Pancreas (tissue), 10 donors: ENCODE measurements at places on chromosomes 11 and 22. TPM values are rescaled to one million over a fixed set of nuclear protein-coding genes. Genes with fewer than 3 reads are reported as not detected.

Gene CECR2
- 2.5 TPM for total RNA-seq

Gene OR8G5
- not detected for total RNA-seq

Gene ABCG4
- not detected for total RNA-seq

Gene DEPDC5
- total RNA-seq, result 7.7 TPM

Gene ATG13
- total RNA-seq, result 59.6 TPM

- no peak overlapping the region for H3K27ac ChIP-seq
- no peaks in the 10 kb centered on the region for H3K27me3 ChIP-seq
- no peaks in the 10 kb centered on the region for H3K4me1 ChIP-seq
- no peaks in the 10 kb centered on the region for H3K36me3 ChIP-seq
- no peak overlapping the region for H3K4me3 ChIP-seq
Measured at GRCh38 chr11:71999798-72000197, 1.1 kb downstream of the IL18BP start.

- H3K4me1 ChIP-seq, result no peaks in the 10 kb centered on the region
- no peak overlapping the region for H3K27ac ChIP-seq
Measured at GRCh38 chr11:112903340-112903739, 57.9 kb upstream of the NCAM1 start.

DNA sequence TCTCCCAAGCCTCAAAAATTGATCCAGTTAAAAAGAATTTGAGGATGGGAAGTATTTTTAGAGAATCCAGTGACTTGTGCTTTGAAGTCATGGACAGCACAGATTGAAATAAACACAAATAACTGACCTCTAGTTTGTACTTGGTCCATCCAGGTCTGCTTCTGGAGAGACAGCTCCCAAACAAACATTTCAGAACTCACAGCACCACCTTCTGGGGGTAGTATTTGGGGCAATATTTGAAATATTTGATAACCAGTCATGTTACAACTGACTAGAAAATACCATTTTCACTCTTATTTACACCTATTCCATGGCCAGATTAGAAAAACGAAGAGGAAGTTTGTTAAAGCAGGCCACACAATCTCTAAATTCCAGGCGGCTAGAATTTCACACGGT lies 56.2 kb downstream of the CTSC start:
- no peak overlapping the region for H3K27ac ChIP-seq
- H3K4me1 ChIP-seq, result no peaks in the 10 kb centered on the region
- H3K36me3 ChIP-seq, result no peaks in the 10 kb centered on the region
- H3K27me3 ChIP-seq, result no peaks in the 10 kb centered on the region
- DNase-seq, result no peak
- no peak overlapping the region for H3K4me3 ChIP-seq

GRCh38 chr11:110130642-110131238 lies 37.5 kb downstream of the ZC3H12C start:
- no peaks in the 10 kb centered on the region for H3K36me3 ChIP-seq
- H3K27me3 ChIP-seq, result no peaks in the 10 kb centered on the region
- no peaks in the 10 kb centered on the region for H3K4me1 ChIP-seq
- H3K4me3 ChIP-seq, result no peak overlapping the region
- H3K27ac ChIP-seq, result no peak overlapping the region

DNA sequence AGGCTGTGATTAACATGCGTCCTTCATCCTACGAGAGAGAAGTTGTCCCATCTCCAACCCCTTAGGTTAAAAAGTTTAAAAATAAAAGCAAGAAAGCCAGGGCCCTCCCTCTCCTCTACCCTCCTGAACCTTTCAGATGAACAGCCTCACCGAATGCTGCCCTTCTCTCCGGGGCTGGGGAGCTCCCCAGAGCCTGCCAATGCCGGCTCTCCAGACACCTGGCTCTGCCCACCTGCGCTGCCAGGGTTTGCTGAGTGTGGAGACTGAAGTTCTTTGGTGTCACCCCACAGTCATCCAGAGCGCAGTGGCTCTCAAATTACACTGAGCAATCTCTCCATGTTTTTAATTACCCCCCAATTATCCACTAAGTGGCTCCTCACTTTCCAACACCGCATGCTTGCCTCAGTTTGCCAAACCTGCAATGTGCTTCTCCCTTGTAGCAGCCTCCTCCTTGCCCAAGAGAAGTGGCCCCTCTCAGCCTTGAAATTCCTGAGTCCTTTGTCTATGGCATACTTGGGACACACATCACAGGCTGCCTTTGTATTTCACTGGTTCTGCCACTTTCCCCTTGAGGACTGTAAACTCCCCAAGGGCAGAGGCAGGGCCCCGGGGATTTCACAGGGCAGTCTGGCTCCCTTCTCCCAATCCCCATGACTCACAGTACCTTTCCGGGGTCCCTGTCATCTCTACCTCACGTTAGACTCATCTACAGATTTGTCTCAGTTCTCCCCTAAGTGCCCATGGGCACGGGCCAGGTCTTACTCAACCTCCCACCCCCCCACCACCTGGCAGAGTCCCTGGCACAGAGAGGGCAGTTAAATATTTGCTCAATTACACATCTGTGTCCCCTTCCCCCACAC lies 2.0 kb downstream of the MYH9 start:
- H3K27me3 ChIP-seq, result no peaks in the 10 kb centered on the region
- H3K27ac ChIP-seq, result peak overlapping the region; percentile 95
- H3K4me3 ChIP-seq, result peak overlapping the region; percentile 99
- H3K4me1 ChIP-seq, result peaks cover 46% of the 10 kb centered on the region
- peak; percentile 81 for DNase-seq

DNA sequence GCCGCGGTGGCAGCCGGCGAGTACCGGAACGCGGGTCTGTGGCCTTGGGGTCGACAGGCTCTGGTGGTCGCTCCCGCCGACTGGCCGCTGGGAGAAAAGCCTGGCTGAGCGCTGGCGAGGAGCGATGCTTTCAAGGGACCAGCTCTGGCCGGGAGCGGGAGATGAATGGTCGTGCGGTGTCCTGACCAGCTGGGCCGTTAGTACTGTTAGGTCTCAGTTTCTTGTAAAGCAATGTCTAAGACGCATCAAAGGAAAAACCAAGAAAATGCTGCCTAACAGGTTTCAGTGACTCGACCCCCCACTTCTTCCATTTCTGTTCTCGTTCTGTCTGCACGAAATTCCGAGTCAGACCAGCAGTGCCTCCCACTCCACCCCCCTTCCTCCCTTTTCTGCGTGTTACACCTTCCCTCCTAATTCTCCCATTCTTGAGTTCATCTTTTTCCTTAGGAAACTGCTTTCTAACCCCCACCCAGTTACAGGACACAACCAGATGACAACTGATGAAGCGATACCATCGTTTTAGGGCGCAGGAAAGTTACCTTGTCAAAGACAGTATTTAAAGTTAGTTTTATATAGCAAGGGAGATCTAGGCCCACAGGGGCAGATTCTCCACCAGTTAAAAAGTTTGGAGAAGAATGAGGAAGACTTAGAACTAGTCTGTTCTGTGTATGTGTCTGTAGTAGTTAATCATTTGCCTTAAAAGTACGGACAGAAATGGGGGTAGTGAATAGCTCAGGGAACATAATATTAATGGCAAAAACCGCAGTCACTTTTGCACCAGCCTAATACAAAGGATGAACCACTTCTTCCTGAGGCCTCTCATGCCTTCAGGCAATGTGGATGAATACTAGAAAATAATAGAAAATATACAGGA lies 1.0 kb downstream of the CUL5 start:
- DNase-seq, result no peak
- no peaks in the 10 kb centered on the region for H3K36me3 ChIP-seq
- no peaks in the 10 kb centered on the region for H3K27me3 ChIP-seq
- peak overlapping the region; percentile 98 for H3K27ac ChIP-seq

DNA sequence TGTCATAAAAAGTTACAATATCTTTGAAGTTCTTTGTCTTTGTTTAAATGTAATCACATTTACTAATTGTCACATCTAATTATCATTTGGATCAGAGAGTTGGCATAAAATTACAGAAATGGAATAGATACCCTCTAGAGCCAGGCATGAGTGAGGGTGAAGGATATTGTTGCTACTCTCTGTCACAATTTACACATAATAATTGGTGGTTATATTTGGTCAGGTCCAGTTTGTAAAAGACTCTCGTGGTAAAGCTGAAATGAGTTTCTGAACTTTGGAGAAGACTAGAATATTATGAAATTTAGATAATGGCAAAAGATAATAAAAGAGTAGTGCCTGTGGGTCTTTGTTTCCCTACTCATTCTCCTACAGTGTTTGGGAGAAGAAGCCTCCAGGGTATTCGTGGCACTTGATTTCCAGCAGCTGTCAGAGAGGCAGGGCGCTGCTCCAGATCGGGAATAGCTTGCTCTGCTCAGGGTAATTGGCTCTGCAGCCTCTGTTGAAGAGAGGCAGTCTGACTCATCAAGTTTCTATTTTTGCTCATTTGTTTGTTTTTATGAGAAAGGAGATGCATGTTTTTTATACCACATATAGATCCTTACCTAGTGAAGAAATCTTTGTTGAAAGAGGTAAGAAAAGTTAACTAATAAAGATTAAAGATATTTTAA lies 349.9 kb downstream of the CNTN5 start:
- H3K27me3 ChIP-seq, result no peaks in the 10 kb centered on the region
- DNase-seq, result peak; percentile 3
- no peak overlapping the region for H3K4me3 ChIP-seq
- peaks cover 3% of the 10 kb centered on the region for H3K4me1 ChIP-seq
- no peak overlapping the region for H3K27ac ChIP-seq
- no peaks in the 10 kb centered on the region for H3K36me3 ChIP-seq

DNA sequence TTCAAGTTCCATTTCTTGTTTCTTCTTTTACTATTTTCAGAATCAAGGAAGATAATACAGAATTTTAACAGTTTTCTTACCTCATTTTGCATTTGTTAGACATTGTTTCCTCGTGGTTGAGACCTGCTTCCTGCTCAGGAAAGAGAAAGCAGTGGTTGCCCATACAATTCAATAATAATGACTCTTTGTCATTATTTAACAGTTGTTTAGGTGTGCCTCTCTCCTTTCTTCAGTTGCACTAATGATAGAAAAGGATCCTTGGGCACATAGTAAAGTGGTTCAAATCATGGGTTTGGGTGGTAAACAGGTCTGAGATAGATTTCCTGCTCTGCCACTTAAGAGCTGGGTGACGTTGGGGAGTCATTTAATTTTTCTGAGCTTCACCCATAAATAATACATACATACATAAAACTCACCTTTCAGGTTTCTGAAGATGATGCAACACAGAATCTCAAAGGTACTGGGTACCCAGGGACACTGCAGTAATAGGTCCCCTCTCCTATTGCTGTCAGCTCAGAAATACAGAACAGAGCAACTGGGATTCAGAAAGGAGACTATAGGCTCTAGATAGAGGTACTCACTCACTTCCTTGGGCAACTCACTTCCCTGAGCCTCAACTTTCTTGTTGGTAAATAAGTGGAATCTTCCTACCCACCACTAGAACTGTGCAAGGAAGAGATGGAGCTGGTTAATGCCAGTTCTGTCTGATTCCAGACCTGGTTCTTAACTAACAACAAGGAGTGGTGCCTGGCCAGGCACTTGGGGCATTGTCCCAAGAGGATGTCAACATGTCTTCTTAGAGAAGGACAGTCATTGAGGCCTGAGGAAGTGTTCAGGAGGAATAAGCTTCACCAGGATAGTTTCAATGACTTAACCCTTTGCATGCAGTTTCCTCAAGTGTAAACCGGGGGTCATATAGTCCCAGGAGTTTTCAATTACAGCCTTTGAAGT lies 34.9 kb downstream of the CD44 start:
- no peaks in the 10 kb centered on the region for H3K27me3 ChIP-seq
- no peak overlapping the region for H3K4me3 ChIP-seq
- H3K4me1 ChIP-seq, result peaks cover 54% of the 10 kb centered on the region
- peak overlapping the region; percentile 24 for H3K27ac ChIP-seq
- DNase-seq, result no peak

- H3K27me3 ChIP-seq, result no peaks in the 10 kb centered on the region
- DNase-seq, result no peak
- no peaks in the 10 kb centered on the region for H3K36me3 ChIP-seq
- H3K4me3 ChIP-seq, result no peak overlapping the region
- no peaks in the 10 kb centered on the region for H3K4me1 ChIP-seq
- no peak overlapping the region for H3K27ac ChIP-seq
Measured at GRCh38 chr11:8426076-8426475, 162.4 kb upstream of the LMO1 start.

DNA sequence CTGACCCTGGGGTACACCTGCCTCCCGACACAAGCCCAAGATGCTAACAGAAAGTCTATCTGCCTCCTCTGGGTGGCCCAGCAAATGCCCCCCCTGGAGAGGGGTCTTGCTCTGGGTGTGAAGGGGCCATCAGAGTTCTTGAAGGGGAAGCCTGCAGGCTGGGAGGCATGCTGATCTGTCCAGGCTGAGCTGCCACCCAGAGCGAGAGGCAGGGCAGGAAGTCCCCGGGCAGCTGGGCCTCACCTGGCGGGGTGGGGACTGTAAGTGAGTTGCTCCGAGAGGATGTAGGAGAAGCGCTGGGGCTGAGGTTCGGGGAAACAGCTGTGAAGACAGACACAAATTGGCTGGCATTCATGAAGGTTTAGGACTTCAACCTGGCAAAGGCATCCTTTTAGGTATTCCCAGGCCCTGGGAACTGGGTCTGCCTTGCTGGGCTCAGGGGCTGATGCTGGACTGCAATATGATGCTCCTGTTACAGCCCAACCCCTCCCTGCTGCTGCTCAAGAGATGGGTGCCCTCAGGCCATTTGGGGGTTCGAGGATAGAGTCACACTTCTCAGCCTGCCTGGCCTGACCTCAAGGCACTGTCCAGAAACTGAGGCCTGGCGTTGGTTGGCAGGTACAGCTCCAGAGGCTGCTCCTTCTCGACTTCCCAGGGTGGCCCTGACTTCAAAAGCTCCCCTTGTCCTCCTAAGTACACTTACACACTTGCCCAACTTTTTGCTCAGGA lies 60.2 kb upstream of the LYVE1 start:
- no peaks in the 10 kb centered on the region for H3K36me3 ChIP-seq
- no peaks in the 10 kb centered on the region for H3K27me3 ChIP-seq
- H3K4me1 ChIP-seq, result no peaks in the 10 kb centered on the region
- H3K4me3 ChIP-seq, result no peak overlapping the region
- no peak overlapping the region for H3K27ac ChIP-seq

GRCh38 chr11:101292661-101293240 lies 163.1 kb upstream of the PGR start:
- H3K4me1 ChIP-seq, result no peaks in the 10 kb centered on the region
- no peak overlapping the region for H3K27ac ChIP-seq
- no peaks in the 10 kb centered on the region for H3K27me3 ChIP-seq
- no peak overlapping the region for H3K4me3 ChIP-seq
- no peaks in the 10 kb centered on the region for H3K36me3 ChIP-seq

GRCh38 chr22:45876136-45877035 lies 100.6 kb downstream of the WNT7B start:
- no peaks in the 10 kb centered on the region for H3K27me3 ChIP-seq
- no peaks in the 10 kb centered on the region for H3K4me1 ChIP-seq
- H3K4me3 ChIP-seq, result no peak overlapping the region
- no peak for DNase-seq
- no peaks in the 10 kb centered on the region for H3K36me3 ChIP-seq
